ENCODE measurements at places on chromosomes 16 and 17.
A peak's percentile ranks its signal among the peaks of the same experiment; 100 is the strongest.

GRCh38 chr17:38417210-38417951 is 10.9 kb upstream of the ARHGAP23 start:
- DNase-seq, result no peak

GRCh38 chr16:81401035-81401950 is 43.3 kb upstream of the CMIP start:
- peak; percentile 34 for DNase-seq

DNA sequence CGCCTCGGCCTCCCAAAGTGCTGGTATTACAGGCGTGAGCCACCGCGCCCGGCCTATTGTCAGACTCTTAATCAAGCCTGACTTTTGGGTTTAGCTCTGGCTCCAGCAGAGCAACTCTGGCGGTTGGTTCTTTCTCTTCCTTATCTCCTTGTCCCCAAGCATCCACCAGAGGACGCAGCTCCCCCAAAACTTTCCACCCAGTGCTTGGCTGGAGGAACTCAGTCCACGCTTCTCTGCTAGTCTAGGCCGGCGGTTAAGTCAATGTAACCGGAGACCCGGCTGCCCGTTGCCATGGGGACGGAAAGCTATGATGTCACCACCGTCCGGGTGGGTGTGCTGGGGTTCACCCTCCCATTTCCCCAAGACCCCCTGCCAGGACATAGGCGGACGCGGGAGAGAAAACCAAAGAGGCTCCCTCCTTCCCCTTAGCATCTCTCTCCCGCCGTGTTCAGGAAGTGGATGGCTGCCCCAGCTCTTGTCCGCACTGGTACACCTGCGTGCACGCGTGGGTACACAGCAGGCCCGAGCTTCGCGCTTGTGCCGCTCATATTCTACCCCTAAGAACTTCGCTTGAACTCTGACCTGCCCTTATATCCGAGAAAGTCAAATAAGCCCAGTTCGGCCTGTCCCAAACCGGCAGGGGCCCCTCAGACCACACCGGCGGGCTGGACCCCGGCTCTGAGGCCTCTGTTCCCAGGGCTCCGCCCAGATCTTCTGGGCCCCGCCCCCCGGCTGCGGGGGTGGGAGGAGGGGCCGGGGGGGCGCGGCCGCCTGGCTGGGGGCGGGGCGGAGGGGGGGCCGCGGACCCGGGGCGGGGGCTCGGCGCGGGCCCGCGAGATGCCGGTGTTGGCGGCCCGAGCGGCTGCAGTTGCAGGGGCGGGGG is at the start of gene RND2:
RND2 (plus strand) TSS at position 825 of the 883 bp plus-strand sequence. CDS start 117 bp downstream, outside the sequence.
- peak; percentile 83 for DNase-seq

DNA sequence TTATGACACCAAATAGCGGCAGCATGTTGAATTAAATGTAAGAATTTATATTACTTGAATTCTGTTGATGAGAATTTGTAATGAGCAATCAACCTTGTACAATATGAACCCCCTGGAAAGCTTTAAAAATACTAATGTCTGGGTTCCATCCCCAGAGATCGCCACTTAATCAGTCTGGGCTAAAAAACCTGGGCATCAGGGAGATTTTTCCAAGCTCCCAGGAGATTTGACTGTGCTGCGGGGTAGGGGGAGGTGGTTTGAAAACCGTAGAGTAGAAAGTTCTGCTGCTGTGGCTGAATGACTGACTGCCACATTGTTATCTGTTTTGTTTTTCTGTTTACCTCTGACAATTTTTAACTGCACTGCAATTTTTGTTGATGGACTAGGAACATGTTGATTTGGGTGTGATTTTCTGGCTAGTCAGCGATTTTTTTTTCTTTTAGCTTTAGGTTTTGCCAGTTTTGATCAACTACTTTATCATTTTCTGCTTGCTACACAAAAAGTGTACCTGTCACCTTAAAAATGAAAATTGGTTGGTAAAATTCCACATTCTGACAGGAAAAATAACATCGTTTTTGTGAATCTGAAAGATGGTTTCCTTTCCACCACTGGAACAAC is 79.3 kb downstream of the PCTP start:
- no peak for DNase-seq

GRCh38 chr16:75758215-75758614 is 31.9 kb upstream of the CPHXL start:
- DNase-seq, result no peak

- DNase-seq, result no peak
Observed at GRCh38 chr16:3595110-3595486, 16.3 kb downstream of the SLX4 start.

DNA sequence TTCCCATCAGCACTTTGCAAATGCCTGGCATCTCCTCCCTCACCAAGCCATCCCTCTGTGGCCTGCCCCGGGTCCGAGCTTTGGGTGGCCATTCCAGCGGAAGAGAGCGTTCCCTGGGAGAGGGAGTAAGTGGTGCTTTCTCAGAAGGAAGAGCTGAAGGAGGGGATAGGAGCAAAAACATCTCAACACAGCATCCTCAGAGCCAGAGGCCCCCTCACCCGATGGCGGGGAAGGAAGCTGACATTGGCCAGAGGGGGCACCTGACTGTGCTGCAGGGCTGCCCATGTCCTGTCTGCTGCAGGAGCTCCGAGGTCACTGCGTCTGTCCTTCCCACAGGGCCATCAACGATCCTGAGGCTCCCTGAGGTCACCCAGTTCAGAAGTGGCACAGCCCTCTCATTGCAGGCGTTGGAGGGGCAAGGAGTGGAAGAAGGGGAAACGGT is 427 bp upstream of the TLCD3B start:
- no peak for DNase-seq

DNA sequence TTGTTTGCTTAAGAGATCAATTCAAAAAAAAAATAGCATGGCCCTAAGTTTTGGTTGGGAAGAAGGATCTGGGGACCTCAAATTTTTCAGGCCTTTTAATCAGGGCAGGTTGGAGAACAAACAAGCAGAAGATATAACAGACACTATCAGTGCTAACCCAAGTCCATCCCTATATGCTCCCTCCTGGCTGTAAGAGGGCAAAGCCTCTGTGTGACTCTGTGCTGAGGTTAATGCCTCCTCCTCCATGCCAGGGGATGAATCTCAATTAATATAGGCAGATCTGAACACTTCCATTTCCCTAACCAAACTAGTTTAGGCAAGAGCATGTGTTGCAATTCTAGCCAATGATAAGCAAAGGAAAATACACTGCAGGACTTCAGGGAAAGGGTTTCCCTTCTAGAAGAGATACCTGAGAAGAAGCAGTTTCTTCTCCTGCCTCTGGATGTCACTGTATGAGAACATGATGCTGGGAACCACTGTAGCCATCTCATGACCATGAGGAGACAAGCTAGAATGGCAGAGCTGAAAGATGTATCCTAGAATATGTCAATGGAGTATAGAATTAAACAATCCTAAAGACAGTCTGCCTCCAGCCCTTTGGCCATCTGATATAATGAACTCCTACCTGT is 76.0 kb downstream of the CHD9NB start:
- peak; percentile 5 for DNase-seq

DNA sequence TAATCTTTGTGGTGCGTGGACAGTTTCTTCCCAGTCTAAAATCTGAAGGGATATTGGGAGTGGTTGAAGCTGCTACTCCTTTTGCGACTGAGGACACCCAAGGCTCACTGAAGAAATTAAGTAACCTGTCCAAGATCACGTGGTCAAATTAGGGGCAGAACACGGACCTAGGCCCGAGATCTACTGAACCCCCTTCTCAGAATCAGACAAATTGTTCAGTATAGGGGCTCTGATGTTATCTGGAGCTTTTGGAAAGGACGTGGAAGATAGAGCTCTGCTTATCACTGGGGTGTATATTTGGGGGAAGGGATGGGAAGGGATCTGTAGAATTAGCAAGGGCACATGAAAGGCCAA is 857 bp downstream of the TANGO6 start:
- DNase-seq, result no peak

DNA sequence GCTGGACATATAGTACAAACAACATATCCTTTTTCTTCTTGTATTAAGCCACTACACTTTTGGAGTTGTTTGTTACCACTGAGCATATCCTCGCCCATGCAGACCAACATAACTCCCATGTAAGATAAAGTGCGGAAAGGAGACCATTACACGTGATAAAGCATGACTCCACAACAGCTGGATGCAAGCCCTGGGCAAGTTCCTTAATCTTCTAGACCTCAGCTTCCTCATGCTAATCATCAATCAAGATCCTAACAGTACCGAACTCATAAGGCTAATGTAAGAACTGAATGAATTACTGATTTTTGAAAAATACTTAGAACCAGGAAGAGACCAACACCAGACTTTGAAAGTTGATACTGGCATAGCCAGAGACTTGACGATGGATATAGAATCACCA is 47.0 kb upstream of the GSG1L start:
- no peak for DNase-seq

DNA sequence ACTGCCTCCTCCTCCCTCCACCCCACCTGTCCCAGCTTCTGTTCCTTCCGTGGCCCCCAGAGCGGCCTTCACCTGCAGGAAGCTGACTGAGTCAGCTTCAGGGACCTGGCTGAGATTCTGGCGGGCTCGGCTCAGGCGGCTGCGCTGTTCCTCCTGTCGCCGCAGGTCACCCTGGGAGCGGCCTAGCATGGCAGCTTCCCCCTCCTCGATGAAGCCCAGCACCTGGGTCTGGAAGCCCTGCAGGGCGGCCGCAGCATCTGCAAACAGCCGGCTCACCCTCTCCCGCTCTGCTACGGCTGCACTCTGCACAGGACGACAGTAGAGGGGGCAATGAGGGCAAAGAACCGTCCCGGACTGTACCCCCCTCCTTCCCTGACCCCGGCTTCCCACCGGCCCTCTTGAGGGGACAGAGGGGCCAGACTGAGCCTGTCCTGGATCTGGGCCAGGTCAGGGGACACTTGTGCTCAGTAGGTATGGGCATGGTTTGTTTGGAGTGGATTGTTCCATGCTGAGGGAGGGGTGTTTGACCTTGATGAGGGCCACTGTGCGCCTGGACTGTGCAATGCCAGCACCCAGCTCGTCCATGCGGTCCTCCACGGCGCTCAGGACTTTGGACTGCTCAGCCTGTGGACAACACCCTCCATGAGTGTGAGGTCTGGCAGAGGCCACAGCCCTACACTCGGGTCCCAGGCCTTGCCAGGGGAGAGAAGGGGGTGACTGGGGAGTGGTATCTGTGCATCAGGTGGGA is 2.0 kb downstream of the TRIM47 start:
- DNase-seq, result no peak

DNA sequence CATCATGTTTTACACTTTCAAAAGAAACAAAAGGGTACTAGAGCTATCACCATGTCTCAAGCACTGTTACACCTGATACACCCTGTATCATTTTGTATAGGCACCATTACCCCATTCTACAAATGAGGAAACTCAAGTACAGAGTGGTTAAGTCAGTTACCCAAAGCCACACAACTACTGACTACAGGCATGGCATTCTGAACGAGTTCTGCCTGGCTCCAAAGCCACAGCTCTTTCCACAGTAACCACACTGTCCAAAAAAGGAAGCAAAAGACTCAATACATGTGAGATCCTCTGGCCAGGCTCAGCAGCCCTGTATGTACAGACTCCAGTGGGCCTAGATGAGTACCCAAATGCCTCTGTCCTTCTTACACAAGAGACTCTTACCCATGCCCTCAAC is 4.7 kb downstream of the DYNC1LI2 start:
- no peak for DNase-seq

DNA sequence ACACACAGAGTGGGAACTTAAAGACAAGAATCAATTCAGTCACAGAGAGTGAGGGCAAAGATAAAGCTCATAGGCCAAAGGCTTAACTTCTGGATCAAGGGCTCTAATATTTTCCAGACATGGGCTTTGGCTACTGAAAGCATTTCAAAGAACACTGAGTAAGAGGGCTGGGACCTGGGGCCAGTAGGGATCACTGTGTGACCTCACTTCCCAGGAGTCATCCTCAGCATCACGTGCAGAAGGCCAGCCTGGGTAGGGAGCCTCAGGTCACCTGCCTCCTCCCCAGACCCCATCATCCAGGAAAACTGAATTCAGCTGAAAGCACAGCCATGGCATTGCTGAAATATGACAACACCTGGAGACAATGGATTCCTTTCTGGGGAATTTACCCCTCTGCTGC is 163.5 kb downstream of the RAB11FIP4 start:
- DNase-seq, result no peak

GRCh38 chr16:89890200-89890599 is 16.8 kb downstream of the TCF25 start:
- no peak for DNase-seq

DNA sequence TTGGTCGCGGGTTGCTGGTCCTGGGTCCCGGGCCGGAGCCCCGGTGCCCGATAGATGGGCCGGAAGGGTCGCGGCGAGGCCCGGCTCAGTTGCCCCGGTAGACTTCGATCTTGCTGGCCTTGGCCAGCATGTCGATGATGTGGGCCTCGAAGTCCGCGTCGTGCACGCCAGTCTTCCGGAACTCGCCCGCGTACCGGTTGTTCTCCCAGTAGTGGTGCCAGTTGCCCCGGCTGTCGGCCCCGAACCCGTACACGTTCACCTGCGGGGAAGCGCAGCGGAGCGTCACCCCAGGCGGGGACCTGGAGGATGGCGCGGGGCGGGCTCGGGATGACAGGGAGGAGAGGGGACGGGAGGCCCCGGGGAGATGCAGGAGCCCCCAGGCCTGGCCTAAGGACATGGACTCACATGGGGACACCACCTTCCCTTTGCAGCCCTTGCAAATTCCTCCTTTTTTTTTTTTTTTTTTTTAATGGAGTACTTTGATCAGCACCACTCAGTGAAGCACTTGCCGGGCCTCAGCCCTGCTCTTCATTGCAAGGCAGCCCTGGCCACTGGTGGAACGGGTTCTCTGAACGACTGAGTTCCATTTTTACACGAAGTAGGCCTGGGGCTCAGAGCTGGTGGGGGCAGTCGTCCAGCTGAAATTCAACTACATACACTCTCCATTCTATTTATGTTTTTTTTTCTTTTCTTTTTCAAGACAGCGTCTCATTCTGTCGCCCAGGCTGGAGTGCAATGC is 35.1 kb downstream of the DDX19A start:
- no peak for DNase-seq

- peak; percentile 37 for DNase-seq
Observed at GRCh38 chr17:14803826-14804225, 461.3 kb downstream of the PMP22 start.
